Stimulated activated CD8-positive, alpha-beta memory T cell treated with anti-CD3 and anti-CD28 coated beads, Interleukin-15, amount 100 ng/mL, for 24 hours (primary cell): ENCODE measurements at places on chromosomes 7 and 10.

DNA sequence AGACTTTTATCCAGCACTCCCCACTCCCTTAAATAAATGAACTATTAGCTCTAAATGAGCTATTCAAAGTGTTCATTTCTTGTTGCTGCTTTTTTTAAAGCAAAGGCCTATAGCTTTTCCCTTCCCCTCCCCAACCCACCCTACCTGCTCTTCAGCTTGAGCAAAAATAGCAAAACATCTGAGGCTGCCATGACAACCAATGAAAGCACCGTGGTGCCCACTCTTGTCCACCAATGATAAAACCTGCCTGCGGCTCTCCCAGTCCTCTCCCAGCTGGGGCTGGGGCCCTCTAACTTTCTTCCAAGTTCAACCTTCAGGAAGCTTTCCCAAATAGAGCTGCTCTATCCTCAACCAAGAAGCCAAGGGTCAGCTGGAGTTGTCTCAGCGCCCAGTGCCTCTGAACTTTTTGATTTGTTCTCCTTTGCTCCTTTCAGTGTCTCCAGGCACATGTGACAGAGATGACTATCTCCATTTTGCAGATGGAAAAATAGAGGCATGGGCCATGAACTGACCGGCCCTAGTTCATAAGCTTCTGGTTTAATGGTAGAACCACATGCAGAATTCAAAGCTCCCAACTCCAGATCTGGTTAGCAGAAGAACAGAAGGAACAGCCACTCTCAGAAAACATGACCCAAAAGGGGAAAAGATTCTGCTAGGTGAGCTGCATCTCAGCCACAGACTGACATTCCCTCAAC lies 47.7 kb downstream of the PIK3AP1 start:
- no peak for DNase-seq

- no peak for DNase-seq
Observed at GRCh38 chr10:129101232-129101980, 365.6 kb upstream of the MGMT start.

DNA sequence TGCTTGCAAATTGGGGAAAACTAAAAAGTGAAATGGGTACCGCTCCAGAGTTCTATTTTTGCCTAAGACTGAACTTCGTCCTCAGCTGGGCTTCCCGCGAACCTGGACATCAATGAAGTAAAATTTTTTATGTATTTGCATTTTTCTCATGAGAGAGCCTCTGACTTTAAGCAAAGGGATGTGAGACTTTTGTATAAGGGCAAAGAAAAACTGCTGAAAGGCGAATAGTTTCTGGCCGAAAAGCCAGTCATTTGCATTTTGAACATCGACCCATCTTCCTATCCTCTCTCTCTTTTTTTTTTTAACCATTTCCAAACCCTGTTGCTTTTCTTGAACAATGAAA lies 573 bp downstream of the PMPCB start:
- DNase-seq, result no peak

DNA sequence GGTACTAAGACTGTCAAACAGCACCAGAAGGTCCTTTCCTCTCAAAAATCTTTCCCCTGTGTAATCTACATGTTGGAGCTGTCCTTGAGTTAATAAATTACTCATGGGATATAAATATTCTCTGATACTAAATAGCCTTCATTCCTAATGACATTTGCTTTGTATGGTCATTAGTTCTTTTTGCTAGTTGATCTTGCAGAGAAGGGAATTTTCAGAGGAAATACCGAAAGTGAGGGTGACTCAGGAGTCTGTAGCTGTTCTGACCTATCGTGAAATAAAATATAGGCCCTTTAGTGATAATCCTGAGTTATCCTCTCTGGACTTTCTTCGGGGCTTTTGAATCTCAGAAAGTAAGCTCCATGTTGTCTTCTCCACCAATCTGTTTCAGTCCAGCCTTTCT lies 19.4 kb upstream of the CLDN12 start:
- DNase-seq, result no peak

GRCh38 chr10:98478430-98479222 lies 31.9 kb upstream of the HPS1 start:
- no peak for DNase-seq

GRCh38 chr10:3787016-3787400 lies 2.0 kb upstream of the KLF6 start:
- DNase-seq, result no peak

GRCh38 chr7:16066805-16067459 lies 354.4 kb downstream of the CRPPA start:
- DNase-seq, result no peak

DNA sequence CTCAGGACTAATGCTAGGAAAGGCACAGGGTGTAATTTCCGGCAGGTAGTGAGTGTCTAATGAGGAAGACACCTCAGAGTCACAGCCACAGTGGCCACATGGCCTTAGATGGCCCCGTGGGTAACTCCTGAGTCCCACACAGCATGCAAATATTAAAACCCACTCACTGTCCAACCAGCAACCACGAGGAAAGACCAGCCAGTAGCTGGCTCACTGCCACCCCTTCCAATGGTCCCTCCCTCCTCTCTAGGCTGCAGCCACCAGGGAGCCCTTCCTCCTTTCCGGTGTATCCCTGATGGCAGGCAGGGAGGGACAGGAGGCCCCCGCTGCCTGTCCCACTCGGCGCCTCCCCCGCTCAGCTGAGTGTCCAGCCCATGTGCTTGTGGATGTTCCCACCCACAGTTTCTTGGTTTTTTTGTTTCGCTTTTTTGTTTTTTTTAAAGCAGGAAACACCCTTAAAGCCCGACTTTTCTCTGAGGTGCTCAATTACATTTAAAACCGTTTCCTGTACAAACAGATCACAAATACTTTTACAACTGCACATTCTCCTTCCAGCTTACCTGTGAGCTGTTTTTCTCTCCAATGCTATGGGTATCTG lies 9.2 kb downstream of the BNIP3 start:
- no peak for DNase-seq

DNA sequence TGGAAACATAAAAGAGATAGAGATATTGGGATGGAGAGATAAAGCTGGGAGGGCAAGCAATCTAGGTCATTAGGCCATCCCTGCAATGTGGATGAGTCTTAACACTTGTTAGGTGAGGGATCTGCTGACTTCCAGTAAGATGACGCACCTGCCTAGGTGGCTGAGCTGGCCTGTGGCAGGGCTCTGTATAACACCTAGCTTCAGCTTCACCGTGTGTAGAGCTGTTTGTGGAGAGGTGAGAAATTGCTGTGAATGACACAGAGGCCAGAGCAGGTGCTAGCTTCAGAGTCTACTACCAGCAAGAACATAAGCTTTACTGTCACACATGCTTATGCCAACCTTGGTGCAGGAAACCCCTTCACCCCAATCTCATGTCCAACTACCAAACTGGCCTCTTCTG lies 1010.0 kb downstream of the TYW1 start:
- DNase-seq, result no peak

DNA sequence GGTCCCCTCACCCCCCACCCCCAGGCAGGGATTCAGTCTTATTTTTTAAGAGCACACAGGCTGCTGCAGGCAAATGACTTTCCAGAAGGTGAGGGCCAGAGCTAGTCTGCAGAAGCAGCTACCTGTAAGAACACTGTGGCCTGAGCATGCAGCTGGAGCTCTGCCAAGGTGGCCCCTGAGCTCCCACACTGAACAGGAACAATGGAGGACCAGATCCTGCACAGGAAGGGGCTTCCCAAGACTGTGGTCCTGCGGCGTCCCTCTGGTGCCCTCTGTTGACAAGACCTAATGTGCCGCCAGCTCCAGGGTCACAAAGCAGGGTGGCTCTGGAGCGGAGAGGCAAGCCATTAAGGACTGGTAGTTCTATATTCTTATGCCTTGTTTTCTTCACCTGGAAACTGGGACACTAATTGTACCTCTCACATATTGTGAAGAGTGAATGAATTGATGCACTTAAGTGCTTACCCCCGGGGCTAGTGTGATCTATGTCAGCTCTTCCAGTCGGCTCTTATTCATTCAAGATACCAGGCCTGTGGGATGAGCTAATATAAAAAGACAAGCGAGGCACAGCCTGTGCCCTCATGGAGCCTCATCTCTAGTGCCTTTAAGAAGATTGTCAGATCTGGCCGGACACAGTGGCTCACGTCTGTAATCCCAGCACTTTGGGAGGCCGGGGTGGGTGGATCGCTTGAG lies 8.0 kb upstream of the BEND7 start:
- no peak for DNase-seq

DNA sequence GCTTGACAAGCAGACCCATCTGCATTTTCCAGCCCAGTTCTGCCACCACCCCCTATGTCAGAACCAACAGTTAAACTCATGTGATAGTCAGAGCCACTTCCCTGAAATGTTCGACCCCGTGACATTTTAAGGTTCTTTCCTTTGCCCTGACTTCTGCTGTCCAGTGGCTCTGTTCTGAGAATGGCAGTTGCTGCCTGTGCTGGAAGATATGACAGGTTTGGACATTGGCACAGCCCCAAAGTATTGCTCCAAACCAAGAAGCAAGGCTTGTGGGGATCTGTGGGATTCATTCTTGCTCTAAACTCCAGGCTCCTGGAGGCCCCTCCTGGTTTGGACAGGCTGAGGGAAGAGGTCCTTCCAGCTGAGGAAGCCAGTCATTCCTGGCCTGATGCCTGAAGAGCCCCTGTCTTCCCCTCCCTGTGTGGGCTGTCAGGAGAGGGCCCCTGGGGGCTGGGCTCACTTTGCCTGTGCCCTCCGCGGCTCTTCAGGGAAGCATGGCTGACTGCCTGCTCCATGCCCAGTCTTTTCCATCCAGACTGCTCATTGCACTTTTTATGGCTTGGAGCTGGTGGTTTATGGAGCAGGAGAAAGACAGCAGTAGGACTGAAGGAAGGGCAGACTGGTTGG lies 138.0 kb downstream of the CDH23 start:
- DNase-seq, result no peak

DNA sequence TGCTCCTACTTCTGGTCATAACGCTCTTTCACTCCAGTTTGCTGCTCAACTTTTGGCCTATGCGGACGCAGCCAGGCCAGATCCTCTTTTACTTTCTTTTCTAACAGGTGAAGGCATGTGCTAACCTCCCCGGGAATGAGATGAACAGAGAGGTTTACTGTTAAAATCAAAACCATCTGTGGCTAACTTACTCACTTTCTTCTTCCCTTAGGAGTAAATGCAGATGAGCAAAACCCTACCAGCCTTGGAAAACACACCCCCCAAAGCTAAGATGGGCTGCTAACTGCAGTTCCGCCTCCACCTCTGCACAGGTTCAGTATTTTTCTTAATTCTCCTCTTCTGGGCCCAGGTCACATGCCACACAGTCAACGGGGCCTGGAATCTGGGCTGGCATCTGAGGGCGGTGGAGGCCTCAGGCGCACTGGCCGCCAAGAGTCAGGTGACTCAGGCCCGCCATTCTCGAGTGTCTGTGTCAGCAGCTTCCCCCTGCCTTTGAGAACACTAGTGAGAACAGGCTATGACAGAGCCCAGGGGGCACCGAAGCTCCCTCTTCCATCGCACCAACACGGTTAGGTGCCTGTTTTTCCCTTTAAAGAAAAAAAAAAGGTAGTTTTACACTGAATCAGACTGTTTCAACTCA lies 11.1 kb downstream of the FAM53B start:
- DNase-seq, result no peak
